ENCODE measurements at places on chromosomes 1 and 21.

DNA sequence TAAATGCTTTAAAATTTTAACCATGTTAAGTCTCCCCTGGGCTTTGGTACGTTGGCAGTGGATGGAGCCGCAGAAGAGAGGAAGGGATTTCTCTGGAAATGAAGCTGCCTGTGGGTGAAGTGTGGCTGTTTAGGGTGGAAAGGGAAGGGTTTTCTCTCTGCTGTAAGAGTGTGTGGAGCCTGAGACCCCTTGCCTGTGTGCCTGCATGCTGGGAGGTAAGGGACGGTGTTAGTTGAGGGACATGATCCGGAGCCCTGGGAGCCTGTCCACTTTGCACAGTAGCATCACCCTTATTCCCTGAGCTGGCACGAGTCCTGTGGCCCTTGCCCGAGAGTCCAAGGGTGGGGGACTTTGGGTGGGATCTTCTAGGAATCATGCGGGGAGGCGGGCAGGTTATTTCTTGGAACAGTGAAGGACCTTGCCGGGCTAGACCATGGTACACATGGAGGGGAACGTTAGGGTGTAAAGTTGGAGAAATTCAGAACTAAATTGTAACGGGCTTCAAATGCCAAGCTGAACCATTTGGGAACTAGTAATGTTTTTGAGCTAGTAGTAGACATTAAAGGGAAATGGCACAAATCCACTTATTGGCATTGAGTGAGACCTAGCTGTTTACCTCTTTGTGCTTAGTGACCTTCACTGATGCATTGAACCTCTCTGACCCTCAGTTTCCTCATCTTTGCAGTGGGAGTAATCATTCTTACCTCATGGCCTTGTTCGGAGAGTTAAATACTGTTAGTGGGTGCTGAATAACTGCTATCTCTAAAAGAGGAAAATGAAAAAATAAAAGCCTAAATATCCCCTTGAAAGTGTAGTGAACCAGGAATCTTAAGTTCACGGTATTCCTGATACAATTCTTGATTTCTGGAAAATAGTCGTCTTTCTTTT is 3.5 kb downstream of the GALNT2 start:
- DNase-seq, result no peak

- DNase-seq, result no peak
Observed at GRCh38 chr1:155305881-155306391, 2.7 kb upstream of the FDPS start.

DNA sequence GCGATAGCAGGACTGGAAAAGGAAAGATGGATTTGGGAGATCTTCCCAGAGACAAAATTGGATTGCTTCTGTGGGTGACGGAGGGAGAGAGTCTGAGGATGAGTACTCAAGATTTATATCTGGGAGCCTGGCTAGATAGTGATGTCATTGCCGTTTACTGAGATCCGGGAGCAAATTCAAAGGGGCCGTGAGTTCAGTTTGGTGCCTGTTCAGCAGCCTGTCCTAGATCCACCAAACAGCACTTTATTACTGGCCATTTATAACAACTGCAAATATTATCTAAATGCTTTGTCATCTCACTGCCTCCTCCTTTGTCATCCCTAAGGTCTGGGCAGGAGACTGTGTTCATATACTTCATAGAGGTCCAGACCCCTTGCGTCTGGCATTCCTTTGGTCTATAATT is 29.2 kb downstream of the MAPKAPK2 start:
- no peak for DNase-seq

DNA sequence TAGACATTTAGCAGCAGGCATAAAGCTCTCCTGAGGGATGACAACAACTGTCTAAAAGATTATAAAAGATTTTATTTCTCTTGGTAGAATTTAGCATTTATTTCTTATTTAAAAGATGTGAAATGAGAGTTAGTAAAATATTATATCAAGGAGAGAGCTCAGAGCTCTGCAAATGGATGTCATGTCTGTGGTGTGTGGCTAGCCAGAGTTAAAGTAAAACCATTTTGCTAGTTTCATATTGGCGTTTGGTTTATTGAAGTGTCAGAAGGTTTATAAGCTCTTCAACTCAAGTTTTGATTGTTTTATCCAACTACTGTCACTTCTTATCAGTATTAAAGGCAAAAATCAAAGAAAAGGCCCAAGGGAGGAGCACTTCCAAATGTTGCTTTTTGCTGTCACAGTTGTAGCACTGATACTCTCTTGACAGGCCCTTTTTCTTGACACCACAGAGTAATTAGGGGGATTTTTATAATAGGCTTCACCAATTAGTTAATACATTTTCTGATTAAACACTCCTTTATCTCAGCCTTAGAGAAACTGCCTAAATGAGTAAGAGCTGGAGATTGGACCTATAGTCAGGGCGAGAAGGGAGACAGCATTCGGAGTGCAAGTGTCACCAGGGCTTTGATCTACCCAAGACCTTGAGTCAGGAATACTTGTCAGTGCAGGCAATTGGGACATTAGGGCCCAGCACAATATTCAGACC is 233.9 kb downstream of the PTBP2 start:
- DNase-seq, result no peak

DNA sequence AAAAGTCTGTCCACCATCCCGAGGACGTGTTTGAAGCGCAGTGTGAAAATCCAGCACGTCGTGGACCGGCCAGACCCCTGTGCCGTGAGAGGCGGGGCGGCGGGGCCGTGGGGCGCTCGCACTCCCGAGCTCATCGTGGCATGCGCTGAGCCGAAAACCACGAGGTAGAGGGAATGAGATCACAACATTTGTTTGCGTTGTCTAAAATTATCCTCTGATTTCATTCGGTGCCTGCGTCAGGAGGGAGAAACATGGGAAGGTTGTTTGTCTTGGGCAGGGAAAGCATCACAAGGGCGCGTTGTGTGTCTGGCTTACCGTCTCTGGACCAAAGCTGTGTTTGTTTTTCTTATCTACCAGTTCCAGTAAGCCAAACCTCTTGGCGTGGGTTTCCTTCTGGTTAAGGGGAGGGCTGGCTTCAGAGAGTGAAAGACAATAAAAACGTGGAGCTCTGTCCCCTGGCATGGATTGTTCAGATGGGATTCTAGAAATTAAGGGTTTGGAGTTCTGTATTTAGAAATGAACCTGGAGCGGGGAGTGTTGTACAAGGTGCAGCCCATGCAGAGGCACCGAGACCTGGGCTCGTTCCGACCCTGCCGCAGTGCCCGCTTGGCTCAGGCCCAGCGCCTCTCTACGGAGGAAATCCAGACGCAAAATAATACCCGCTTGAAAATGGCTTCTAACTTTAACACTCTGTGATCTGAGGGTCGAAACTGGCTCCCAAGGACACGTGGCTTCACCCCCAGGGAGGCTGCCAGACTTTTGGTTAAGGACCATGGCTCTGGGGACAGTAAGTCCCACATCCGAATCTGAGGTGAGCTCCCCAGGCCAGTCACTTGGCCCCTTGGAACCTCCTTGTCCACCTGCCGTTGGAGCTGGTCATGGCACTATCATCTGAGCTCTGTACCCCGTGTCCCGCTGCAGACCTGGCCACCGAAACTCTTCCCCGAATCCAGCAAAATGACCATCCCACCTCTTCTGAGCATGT is 68.7 kb upstream of the FAM3B start:
- no peak for DNase-seq

GRCh38 chr1:32151319-32151787 is 28.1 kb upstream of the TXLNA start:
- DNase-seq, result no peak

DNA sequence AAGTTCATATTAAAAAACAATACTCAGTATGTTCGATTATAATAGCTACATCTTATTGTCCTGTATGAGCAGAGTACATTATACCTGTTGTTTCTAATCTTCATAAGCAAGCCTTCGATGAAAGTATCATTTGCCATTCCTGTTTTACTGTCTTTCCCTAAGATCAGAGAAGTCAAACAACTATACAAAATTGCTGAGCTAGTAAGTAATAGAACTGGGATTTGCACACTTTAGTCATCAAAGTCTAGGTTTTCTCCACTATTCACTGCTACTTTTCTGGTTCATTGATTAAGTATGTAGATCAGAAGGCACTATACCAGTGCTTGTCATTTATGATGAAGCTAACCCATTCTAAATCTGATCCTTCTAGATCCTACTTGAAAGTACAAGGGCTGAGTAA is 108.9 kb downstream of the NR5A2 start:
- no peak for DNase-seq

Measured in GOT3 (cell line).